Activated naive CD4-positive, alpha-beta T cell treated with anti-CD3 and anti-CD28 coated beads for 36 hours (primary cell): ENCODE measurements at places on chromosomes 6 and 20. TPM values are rescaled to one million over a fixed set of nuclear protein-coding genes. Genes with fewer than 3 reads are reported as not detected.
A peak's percentile ranks its signal among the peaks of the same experiment; 100 is the strongest.

Gene CCDC28A
- total RNA-seq = 19.2 TPM

DNA sequence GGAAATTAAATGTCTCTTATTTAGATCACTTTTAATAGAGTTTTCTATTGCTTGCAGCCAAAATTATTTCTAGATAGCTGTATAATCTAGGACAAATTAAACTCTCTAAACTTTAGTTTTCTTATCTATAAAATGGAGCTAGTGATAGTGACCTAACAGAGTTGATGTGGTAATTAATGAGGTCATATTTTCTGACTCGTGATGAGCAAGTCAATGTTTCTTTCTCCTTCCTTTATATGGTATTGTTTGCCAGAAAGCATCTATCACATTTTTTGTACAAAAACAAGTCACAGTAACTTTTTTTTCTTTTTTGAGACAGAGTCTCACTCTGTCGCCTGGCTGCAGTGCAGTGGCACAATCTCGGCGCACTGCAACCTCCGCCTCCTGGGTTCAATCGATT lies 267.7 kb downstream of the FARS2 start:
- DNase-seq = no peak

Gene BHLHE23
- not detected for total RNA-seq

DNA sequence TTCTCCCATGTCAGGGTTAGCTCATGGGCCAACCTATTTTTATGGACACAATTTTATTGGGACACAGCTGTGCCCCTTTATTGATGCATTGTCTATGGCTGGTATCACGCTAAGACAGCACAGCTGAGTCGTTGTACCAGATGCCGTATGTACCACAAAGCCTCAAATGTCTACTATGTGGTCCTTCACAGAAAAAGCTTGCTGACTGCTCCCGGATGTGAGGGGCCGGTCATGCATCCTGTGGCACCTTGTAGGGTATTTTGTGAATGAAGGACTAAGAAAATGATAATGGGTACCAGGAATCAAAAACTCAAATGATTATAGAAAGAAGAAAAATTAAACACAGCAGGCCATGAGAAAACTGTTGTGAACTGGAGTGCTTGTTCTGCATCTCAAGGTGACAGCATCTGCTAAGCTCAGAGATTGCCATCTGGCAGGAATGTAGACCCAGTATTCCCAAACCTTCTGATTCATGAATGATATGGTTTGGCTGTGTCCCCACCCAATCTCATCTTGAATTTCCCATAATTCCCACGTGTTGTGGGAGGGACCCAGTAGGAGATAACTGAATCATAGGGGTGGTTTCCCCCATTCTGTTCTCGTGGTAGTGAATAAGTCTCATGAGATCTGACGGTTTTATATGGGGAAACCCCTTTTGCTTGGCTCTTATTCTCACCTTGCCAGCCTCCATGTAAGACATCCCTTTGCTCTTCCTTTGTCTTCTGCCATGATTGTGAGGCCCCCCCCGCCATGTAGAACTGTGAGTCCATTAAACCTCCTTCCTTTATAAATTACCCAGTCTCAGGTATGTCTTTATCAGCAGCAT lies 248.5 kb downstream of the TSHZ2 start:
- peak; percentile 22 for DNase-seq

DNA sequence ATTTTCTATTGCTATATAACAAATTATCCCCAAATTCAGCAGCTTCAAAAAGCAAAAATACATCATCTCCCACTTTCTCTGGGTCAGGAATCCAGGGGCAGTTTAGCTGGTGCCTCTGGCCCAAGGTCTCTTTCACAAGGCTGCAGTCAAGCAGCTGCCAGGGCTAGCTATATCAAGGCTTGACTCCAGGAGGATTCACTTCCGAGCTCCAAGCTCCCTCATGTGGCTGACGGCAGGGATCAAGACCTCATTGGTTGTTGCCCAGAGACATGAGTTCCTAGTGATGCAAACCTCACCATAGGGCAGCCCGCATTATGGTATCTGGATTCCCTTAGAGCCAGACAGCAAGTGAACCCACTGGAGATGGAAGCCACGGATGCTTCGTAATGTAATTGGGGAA lies 1.3 kb upstream of the VNN1 start:
- DNase-seq = no peak

GRCh38 chr6:160121558-160121957 lies at the start of gene SLC22A1:
Gene SLC22A1 (plus strand): TSS chr6:160121815. CDS start chr6:160121936, 121 bp downstream.
- DNase-seq = no peak

DNA sequence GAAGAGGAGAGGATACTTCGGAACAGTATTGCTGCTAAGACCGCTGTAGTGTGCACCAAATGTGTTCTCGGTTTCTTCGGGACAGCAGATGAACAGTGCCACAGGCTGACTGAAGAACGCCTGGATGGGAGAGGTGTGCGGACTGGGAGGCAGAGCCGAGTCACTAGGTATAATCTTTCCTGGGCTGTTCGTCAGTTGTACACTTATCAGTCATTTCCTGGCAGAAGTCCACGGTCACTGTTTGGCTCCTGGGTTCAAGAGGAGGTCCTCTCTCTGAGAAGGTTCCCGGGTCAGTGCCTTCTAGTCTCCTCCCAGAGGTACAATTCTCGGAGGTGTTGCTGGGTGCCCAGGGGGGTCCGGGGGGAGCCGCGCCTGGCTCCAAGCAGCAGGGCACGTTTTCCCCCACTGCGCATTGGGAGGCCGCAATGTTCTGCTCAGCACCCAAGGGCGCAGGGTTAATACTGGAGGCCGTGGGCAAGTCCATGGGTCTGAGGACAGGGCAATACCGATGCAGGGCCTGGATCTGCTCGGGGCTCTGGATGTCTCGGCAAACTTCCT lies 38.1 kb downstream of the GJA10 start:
- no peak for DNase-seq
